ENCODE measurements at places on chromosomes 3 and 15. TPM values are rescaled to one million over a fixed set of nuclear protein-coding genes. Genes with fewer than 3 reads are reported as not detected.
A peak's percentile ranks its signal among the peaks of the same experiment; 100 is the strongest.

GRCh38 chr15:75347222-75348033 lies 589 bp downstream of the NEIL1 start:
- H3K4me1 ChIP-seq, result peaks cover 4% of the 10 kb centered on the region
- H3K27me3 ChIP-seq, result no peaks in the 10 kb centered on the region
- peak overlapping the region; percentile 89 for H3K4me3 ChIP-seq
- H3K36me3 ChIP-seq, result no peaks in the 10 kb centered on the region
- DNase-seq, result peak; percentile 83

DNA sequence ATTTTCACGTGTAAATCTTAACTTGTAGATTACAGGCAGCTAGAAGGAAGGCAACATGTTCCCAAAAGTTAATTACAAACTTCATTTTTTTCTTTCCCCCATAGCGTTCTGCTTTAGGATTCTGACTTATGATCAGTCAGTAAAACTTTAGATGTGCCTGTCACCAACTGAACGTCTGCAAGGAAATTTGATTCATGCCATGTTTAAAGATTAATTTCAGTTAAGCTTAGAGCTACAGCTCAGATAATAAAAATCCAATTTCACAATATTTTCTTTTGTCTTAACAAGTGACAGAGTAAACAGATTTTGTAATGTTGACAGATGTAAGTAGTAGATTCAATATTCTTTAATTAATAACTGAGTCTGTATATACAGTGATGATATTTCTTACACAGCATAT lies 253.1 kb downstream of the NFKBIZ start:
- H3K4me3 ChIP-seq, result no peak overlapping the region
- no peaks in the 10 kb centered on the region for H3K4me1 ChIP-seq
- DNase-seq, result no peak
- H3K36me3 ChIP-seq, result no peaks in the 10 kb centered on the region

- H3K4me1 ChIP-seq, result no peaks in the 10 kb centered on the region
- H3K4me3 ChIP-seq, result no peak overlapping the region
- H3K36me3 ChIP-seq, result no peaks in the 10 kb centered on the region
- no peaks in the 10 kb centered on the region for H3K27me3 ChIP-seq
- no peak overlapping the region for H3K27ac ChIP-seq
Measured at GRCh38 chr15:60745469-60746061, 266.6 kb upstream of the ICE2 start.

- no peak overlapping the region for H3K27ac ChIP-seq
- DNase-seq, result no peak
Measured at GRCh38 chr3:125589547-125590122, 5.7 kb downstream of the OSBPL11 start.

DNA sequence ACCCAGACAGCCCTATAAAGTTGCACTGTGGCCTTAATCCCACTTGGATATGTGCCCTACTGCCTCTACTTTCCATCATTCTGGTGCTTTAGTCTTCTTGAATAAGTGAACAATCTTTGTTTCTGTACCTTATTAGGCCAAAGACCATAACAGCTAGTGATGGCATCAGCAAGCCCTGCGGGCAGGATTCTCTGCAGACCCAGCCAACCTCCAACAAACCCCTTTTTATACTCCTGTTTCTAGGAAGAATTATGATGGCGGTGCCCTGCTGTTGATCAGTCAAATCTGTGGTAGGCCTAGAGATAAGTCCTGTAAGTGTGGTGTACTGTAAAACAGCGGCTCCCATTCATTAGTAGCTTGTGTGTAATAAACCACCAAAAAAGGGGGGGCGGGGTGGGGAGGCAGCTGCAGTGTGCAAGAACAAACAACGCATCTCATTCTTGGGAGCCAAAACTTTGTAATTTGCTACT lies 40.5 kb downstream of the SOX2 start:
- H3K27ac ChIP-seq, result no peak overlapping the region
- no peaks in the 10 kb centered on the region for H3K4me1 ChIP-seq
- H3K27me3 ChIP-seq, result no peaks in the 10 kb centered on the region
- H3K4me3 ChIP-seq, result no peak overlapping the region
- no peaks in the 10 kb centered on the region for H3K36me3 ChIP-seq
- DNase-seq, result no peak

DNA sequence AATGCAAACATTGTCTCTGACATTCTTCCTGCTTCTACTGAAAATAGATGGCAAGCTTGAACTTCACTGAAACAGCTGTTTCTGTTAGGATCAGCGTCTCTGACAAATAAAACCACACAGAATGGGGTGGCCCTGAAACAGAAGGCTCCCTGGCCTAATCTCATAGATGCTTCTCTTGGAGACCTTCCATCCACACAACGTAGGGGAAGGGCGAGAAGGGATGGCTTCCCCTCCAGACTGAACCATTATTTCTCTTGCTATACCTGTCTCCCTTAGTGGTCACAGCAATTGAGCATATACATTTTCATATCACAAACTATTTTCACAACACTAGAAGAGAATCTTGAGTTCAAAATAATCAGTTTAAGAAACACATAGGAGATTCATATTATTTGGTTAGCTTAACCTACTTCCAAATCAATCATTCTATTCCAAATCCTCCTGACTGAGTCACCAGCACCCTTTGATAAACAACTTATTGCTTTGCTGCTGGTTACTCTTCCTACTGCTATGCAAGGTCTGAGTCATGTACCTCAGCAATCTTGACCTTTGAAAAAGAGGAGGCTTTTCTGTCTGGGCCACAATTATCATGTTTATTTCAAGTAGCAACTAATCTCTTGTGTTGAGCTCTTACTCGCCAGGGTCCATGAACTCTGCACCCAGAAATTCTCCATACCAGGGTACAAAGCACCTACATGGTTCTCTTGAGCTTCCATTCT lies 45.5 kb downstream of the CBLB start:
- no peak overlapping the region for H3K4me3 ChIP-seq
- no peaks in the 10 kb centered on the region for H3K27me3 ChIP-seq
- H3K27ac ChIP-seq, result peak overlapping the region; percentile 30
- H3K4me1 ChIP-seq, result peaks cover 7% of the 10 kb centered on the region
- peaks cover 5% of the 10 kb centered on the region for H3K36me3 ChIP-seq
- no peak for DNase-seq

DNA sequence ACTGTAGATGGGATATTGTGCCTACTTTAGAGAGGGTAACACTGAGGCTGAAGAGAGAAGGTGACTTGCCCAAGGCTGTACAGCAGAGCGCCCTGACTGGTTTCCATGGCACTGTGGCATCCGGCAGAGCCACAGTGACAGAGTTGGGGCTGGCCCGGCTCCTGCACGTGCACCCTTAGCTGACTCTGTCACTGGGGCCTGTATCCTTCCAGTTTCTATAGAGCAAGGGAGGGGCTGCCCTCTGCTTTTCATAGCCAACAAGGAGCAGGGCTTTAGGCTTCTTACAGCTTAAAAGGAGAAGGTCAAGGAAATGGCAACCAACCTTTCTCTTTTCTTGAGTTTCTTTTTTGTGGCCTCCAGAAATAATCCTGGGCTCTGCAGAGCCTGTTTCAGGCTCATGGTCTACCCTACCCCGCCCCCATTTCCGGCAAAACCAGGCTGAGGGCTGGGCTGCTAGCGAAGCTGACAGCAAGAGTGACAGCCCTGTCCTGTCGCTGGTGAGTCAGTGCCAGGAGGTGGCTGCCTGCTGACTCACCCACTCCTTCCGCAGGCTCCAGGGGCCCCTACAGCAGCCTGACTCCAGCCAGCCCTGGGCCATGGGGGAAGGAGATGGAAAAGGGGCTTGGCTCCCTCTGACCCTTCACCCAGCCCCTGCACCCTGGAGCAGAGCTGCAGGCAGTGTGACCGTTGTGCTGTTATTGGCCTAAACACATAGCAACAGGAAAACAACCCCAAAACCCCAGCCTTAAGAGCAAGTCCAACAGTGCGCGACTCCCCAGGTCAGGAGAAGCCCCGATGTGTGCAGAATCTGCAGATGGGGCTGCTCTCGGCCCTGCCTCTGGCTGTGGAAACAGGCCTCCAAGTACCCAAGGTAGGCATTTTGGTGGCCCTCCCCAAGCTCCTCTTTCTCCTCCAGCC lies 29.8 kb downstream of the SLC6A6 start:
- DNase-seq, result peak; percentile 87
- peaks cover 47% of the 10 kb centered on the region for H3K4me1 ChIP-seq
- no peaks in the 10 kb centered on the region for H3K36me3 ChIP-seq
- no peak overlapping the region for H3K4me3 ChIP-seq

GRCh38 chr3:194654443-194654842 lies 17.5 kb downstream of the LSG1 start:
- no peak for DNase-seq
- no peaks in the 10 kb centered on the region for H3K27me3 ChIP-seq
- H3K4me1 ChIP-seq, result no peaks in the 10 kb centered on the region
- H3K4me3 ChIP-seq, result no peak overlapping the region

DNA sequence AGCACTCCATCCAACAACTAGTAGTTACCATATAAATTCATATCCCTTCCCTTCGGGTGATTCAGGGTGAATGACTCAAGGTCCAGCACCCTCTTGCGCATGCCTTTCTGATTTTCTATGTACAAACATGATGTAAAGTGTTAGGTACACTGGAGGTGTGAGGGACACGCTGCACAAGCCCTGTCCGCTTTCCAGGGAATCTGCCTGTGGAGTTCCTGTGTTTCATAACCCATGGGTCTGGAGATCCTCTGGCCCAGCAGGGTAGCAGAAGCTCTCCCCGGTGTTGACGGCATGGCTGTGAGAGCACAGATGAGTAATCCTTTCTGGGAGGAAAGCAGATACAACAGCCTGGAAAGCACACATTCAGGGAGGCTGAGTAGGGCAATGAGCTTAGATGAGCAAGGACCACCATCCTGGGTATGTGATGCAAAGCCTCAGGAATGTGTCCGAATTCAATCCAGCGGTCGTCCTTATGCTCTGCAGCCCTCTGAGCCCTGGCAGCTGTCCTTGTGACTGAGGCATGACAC lies 142.9 kb upstream of the TP63 start:
- no peak overlapping the region for H3K27ac ChIP-seq
- no peak for DNase-seq
- H3K27me3 ChIP-seq, result no peaks in the 10 kb centered on the region
- H3K4me1 ChIP-seq, result no peaks in the 10 kb centered on the region
- H3K4me3 ChIP-seq, result no peak overlapping the region

GRCh38 chr3:18424213-18424728 lies 868 bp downstream of the SATB1 start:
- H3K36me3 ChIP-seq, result no peaks in the 10 kb centered on the region
- DNase-seq, result no peak
- H3K27ac ChIP-seq, result peak overlapping the region; percentile 93
- H3K4me1 ChIP-seq, result no peaks in the 10 kb centered on the region

GRCh38 chr3:135860761-135861160 lies 104.8 kb upstream of the PPP2R3A start:
- DNase-seq, result no peak
- no peaks in the 10 kb centered on the region for H3K4me1 ChIP-seq
- H3K4me3 ChIP-seq, result no peak overlapping the region
- no peaks in the 10 kb centered on the region for H3K27me3 ChIP-seq
- H3K36me3 ChIP-seq, result no peaks in the 10 kb centered on the region

DNA sequence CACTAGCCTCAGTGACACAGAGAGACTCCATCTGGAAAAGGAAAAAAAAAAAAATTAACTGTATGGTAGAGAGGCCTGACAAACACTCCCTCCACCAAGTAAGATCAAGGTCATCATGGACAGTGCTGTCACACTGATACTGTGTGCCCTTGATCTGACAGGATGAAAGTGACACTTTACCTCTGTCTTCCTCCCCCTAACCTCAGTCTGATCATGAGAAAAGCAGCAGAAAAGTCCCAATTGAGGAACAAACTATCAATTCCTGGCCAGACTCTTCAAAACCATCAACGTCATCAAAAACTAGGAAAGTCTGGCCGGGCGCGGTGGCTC lies 26.7 kb downstream of the PGPEP1L start:
- H3K27me3 ChIP-seq, result no peaks in the 10 kb centered on the region
- no peak for DNase-seq

DNA sequence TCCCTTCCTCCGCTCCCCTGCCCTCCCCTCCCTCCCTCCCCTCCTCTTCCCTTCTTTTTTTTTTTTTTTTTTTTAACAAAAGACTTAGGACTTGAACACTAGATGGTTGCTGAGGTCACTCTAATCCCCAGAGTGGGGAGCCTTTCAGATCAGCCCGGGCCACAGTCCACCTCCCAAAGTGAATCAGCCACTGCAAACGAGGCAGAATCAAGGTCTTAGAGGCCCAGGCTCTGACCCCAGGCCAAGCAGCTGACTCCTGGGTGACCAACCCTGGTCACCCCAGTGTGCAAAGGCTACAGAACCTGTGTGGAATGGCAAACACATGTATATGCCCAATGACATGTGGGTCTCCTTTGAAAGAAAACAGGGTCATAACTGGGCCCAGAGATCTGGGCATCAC lies 18.3 kb upstream of the EHD4 start:
- no peaks in the 10 kb centered on the region for H3K36me3 ChIP-seq
- H3K27ac ChIP-seq, result no peak overlapping the region
- H3K27me3 ChIP-seq, result no peaks in the 10 kb centered on the region
- no peak for DNase-seq
- no peaks in the 10 kb centered on the region for H3K4me1 ChIP-seq

- no peaks in the 10 kb centered on the region for H3K4me1 ChIP-seq
- no peak overlapping the region for H3K27ac ChIP-seq
- H3K27me3 ChIP-seq, result no peaks in the 10 kb centered on the region
- no peaks in the 10 kb centered on the region for H3K36me3 ChIP-seq
- no peak overlapping the region for H3K4me3 ChIP-seq
Measured at GRCh38 chr15:60854858-60855564, 374.1 kb downstream of the RORA start.

- H3K4me3 ChIP-seq, result no peak overlapping the region
- no peaks in the 10 kb centered on the region for H3K4me1 ChIP-seq
- no peak overlapping the region for H3K27ac ChIP-seq
- H3K36me3 ChIP-seq, result no peaks in the 10 kb centered on the region
- no peak for DNase-seq
Measured at GRCh38 chr3:178602856-178603255, 66.6 kb downstream of the KCNMB2 start.

DNA sequence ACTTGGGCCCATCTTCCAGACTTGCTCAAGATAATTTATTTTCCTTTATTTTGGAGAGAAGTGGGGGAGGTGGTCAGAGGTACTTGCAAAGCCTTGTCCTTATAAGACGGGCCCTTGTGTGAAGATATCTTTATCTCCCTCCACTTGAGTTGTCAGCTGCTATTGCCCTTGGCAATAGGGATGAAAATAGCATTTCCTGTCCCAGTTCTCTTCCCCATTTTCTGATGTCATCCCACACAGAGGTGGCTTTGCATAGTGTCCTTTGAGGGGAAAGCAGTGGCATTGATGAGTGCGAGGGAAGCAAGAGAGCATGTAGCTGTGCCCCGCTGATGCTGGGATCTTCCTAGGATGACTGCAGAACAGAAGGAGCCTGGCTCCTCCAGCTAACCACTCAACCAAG lies 41.9 kb upstream of the TUBGCP5 start:
- no peak overlapping the region for H3K27ac ChIP-seq
- no peak for DNase-seq
- no peaks in the 10 kb centered on the region for H3K36me3 ChIP-seq
- H3K4me3 ChIP-seq, result no peak overlapping the region
- H3K27me3 ChIP-seq, result no peaks in the 10 kb centered on the region

GRCh38 chr3:122727766-122728165 lies 47.1 kb downstream of the PARP14 start:
- no peak overlapping the region for H3K4me3 ChIP-seq
- no peaks in the 10 kb centered on the region for H3K36me3 ChIP-seq
- no peak overlapping the region for H3K27ac ChIP-seq
- H3K27me3 ChIP-seq, result no peaks in the 10 kb centered on the region

GRCh38 chr15:29270976-29271375 lies 1.4 kb upstream of the NSMCE3 start:
- H3K4me1 ChIP-seq, result peaks cover 16% of the 10 kb centered on the region
- no peak overlapping the region for H3K4me3 ChIP-seq
- H3K27me3 ChIP-seq, result no peaks in the 10 kb centered on the region

The NR1I2 gene
- total RNA-seq, result 456 TPM

The SENP8 gene
- 2.4 TPM for total RNA-seq

The GADL1 gene
- total RNA-seq, result not detected

The XCR1 gene
- not detected for total RNA-seq

The TRPC1 gene
- 12.4 TPM for total RNA-seq

The TIMP4 gene
- total RNA-seq, result 22.3 TPM

The OXTR gene
- not detected for total RNA-seq

The BDH1 gene
- total RNA-seq, result 120 TPM

The PPIP5K1 gene
- total RNA-seq, result 84.9 TPM

The KLHL6 gene
- 2.4 TPM for total RNA-seq

The MNS1 gene
- total RNA-seq, result 3.2 TPM

The RAB43 gene
- 9.1 TPM for total RNA-seq

Data from Peyer's patch (tissue), 4 donors.